Endodermal cell (in vitro differentiated cells): ENCODE measurements at places on chromosomes 16 and 17.

- no peak for DNase-seq
Observed at GRCh38 chr17:32445497-32445896, 1.2 kb downstream of the PSMD11 start.

- no peak for DNase-seq
Observed at GRCh38 chr17:48504953-48505352, 25.9 kb downstream of the HOXB1 start.

DNA sequence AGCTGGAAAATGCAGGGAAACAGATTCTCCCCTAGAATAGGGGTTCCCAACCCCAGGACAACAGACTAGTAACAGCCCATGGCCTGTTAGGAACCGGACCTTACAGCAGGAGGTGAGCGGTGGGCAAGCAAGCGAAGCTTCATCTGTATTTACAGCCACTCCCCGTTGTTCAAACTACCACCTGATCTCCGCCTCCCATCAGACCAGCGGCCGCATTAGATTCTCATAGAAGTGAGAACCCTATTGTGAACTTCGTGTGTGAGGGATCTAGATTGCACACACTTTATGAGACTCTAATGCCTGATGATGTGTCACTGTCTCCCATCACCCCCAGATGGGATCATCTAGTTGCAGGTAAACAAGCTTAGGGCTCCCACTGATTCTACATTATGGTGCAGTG is 3.5 kb downstream of the CD300LB start:
- DNase-seq = no peak

DNA sequence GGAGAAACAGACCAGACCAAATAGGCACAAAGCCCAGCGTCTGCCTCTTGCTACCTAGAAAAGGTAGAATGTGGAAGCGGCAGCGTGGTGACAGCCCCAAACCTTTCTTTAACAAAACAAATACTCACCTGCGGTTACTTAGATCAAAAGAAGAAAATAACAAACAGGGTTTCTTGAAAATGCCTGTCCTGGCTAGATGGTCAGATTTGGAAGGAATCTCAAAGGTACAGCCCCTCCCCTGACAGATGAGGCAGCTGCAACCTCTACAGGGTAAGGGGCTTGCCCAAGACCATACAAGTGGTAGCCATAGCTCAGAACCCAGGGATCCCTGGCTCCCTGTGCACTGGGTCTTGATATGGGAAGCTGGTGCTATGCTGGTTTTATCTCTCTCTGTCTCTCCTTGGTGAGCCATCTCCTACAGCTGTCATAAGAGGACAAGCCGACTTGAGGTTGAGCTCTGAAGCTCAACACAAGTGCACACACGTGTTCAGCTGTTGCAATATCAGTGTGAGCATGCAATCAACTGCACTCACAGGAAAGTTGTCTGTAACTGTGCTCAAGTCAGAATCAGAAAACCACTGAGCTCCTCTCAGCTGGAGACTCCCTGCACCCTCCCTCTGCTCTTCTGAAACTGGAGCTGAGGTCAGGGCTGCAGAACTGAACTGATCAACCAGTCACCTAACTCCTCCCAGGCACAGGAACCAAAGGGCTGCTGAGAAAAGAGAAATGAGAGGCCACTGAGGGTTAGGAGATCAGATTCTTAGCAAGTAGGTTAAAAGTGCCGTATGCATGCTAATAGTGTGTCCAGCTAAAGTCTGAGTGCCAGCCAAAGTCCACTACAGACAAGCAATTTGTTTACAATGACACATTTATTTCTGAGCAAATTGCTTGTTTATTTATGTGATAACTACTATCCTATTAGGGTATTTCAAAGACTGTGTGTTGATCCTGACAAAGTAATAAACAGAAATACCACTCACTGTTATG is 6.1 kb upstream of the RNF157 start:
- peak; percentile 53 for DNase-seq

DNA sequence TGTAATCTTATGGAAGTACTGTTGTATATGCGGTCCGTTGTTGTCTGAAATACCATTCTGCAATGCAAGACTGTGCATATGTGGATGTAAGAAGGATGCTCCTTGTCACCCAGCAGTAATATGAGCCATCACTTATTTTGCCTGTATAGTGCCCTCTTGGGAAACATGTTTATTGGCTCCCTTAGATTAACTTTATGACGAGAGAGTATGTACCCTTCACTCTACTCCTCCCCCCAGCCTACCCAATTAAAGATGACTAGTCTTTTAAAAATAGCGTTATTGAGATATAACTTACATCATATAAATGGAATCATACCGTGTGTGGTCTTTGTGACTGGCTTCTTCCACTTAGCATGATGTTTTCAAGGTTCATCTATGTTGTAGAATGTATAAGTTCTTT is 33.6 kb downstream of the FTO start:
- DNase-seq = no peak

- DNase-seq = no peak
Observed at GRCh38 chr17:81536299-81537290, 8.4 kb downstream of the FSCN2 start.

DNA sequence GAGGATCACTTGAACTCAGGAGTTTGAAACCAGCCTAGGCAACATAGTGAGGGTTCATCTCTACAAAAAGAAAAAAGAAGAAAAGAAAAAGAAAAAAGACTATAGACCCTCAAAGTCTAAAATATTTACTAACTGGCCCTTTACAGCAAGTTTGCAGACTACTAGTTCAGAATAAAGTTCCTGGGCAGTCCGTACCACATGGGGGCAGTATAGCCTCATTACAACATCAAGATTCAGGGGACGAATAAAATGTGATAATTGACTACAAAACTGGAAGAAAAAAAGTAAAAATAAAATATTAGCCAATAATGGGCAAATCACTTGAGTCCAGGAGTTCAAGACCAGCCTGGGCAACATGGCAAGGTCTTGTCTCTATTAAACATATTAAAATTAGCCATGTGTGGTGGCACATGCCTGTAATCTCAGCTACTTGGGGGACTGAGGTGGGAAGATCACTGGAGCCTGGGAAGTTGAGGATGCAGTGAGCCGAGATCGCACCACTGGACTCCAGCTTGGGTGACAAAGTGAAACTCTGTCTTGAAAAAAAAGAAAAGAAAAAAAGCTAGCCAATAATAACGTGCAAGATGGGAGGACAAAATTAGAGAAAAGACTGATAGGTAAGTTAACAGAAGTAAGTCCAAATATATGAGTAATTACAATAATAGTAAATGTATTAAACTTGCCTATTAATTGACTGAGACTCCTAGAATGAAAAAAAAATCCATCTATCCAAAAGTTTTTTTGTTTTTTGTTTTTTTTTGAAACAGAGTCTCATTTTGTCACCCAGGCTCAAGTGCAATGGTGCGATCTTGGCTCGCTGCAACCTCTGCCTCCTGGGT is 129.4 kb upstream of the SEC14L1 start:
- DNase-seq = peak; percentile 93

DNA sequence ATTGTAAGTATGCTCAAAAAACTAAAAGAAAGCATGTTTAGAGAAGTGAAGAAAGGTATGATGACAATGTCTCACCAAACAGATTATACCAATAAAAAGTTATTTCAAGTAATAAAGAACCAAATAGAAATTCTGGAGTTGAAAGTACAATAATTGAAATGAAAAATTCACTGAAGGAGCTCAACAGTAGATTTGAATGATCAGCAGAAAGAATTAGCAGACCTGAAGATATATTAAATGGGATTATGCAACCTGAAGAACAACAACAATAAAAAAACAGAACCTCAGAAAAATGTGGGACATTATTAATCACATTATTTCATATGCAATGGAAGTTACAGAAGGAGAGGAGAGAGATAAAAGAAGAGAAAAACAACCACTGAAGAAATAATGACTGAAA is 57.6 kb downstream of the ABCA8 start:
- DNase-seq = no peak

- peak; percentile 20 for DNase-seq
Observed at GRCh38 chr16:55488306-55488705, 9.3 kb downstream of the MMP2 start.

- peak; percentile 62 for DNase-seq
Observed at GRCh38 chr17:48505788-48506187, 25.0 kb downstream of the HOXB1 start.

GRCh38 chr17:49741692-49742076 is 22.2 kb downstream of the FAM117A start:
- DNase-seq = no peak

- DNase-seq = no peak
Observed at GRCh38 chr16:81505011-81505661, 60.5 kb downstream of the CMIP start.

- DNase-seq = peak; percentile 50
Observed at GRCh38 chr17:34012709-34013375, 242.2 kb upstream of the CCL2 start.

DNA sequence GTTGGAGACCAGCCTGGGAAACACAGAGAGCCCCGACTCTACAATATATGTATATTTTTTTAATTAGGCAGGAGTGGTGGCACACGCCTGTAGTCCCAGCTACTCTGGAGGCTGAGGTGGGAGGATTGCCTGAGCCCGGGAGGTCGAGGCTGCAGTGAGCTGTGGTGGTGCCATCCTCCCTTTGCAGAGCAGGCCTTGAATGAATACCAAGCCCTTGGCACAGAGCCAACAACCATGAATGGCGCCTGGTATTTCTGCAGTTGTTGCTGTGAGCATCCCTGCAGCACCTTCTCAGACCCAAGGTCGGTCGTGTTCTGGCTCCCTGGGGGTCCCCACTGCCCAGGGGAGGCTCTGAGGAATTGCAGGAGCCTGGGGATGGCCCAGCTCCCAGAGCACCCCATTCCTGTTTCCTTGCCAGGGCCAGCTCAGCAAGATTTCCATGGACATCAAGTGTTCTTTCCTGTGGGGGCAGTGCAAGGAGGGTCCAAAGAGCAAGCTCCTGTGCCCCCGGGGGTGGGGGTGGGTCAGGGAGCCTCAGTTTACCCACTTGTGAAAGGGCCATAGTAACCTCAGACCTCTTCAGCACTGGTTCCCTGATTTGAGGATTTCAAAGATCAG is 25.6 kb upstream of the RMI2 start:
- no peak for DNase-seq

DNA sequence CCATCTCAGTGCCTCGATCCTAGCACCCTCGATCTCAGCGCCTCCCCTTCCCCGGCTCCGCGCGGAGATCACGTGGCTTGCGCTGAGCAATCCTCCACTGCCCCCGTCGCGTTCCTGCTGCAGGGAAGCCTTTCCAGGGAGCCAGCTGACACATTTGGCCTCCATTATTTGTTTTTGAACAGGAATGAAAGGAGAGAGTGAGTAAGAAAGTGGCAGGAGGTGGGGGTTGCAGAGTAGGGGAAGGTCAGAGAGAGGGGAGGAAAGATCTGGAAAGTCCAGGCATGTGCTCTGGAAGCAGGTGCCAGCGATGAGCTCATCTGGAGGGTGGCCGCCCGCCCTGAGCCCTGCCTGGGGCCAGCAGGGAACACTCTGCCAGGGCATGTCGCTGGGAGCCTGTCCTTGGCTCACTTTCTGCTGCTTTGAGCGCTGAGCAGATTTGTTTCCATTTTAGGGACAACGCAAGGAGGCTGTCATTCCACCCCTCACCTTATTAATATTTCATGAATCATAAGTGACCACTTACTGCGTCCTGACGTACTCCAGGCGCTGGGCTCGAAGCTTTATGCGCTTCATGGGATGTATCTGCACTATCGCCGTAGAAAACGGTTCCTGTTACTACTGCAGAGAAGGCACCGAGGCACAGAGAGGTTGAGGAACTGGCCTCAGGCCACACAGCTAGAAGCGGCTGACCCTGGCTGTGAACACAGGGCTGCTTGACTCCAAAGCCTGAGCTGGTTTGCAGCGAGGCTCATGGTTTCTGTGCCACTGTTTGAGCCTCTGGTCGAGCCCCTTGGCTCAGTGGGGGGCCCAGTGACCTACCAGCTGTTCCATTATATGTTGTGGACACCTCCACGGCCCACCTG is 283.1 kb downstream of the SEC14L1 start:
- no peak for DNase-seq

DNA sequence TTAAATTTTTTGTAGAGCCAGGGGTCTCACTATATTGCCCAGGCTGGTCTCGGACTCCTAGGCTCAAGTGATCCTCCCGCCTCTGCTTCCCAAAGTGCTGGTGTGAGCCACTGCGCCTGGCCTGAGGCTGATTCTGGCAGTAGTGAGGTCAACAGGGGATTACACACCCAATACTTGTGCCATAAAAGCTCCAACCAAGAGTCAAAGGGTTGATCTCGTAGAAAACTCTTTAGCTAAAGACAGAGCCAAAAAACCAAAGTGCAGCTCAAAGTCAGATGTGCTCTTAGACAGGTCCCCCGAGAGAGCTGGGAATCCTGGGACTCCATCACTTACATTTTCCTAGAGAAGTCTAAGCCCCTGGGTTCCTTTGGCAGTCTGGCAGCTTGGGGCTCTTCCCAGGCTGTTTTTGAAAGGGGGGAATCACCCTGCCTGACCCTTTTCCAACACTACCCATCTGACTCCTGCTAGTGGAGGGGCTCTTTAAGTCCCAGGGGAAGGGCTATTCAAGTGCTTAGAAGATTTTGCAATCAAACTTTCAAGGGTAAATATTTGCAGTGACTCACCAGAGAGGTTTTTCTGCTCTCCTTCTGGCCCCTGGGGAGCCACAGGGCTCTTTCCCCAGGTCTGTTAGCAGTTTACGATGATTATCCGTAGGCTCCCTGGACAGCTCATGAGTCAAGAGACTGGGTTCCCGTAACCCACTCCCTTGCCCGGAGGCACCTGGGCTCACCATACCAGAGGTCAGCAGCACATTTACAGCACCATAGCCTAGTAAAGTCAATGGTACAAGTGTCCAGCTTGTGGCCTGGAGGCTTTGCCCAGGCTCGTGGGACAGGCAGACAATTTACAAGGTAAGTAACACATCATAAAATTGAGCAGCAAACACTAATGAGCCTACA is 408.7 kb downstream of the SLC39A11 start:
- peak; percentile 75 for DNase-seq

- DNase-seq = peak; percentile 94
Observed at GRCh38 chr17:33750943-33751701, 458.0 kb upstream of the ASIC2 start.

- DNase-seq = peak; percentile 59
Observed at GRCh38 chr17:36928471-36929345, 8.6 kb upstream of the LHX1 start.

DNA sequence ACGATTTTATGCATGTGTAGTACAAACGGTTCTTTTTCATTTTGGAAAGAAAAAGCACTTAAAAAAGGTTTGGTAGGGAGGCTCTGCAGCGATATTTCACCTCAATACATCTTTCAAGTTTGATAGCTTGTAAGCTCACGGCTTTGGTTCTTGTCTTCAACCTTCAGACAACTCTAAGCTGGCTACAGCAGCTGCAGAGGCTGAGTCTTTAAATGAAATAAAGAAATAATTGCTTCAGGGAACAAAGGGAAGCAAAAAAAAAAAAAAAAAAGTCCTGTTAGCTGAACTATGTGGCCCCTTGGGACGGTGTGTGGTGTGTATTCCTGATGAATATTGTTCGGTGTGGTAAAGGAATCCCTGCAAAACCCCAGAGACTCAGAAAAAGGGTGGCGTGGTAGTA is 265.1 kb downstream of the NTN1 start:
- no peak for DNase-seq

- no peak for DNase-seq
Observed at GRCh38 chr17:4658478-4659305, 17.2 kb upstream of the ALOX15 start.
